ENCODE measurements at places on chromosomes 7 and 10. TPM values are rescaled to one million over a fixed set of nuclear protein-coding genes. Genes with fewer than 3 reads are reported as not detected.
A peak's percentile ranks its signal among the peaks of the same experiment; 100 is the strongest.

The CXCL12 gene
- 0.63 TPM for total RNA-seq

The PTPN20 gene
- total RNA-seq = 1.5 TPM

The HOXA4 gene
- total RNA-seq = 0.36 TPM

The SPACDR gene
- 3.2 TPM for total RNA-seq

The STARD3NL gene
- 12.7 TPM for total RNA-seq

The SDK1 gene
- total RNA-seq = 1.7 TPM

The FZD8 gene
- total RNA-seq = 1.6 TPM

The CALHM1 gene
- not detected for total RNA-seq

The PPP1R17 gene
- not detected for total RNA-seq

The RPEL1 gene
- total RNA-seq = not detected

The VWDE gene
- 4.1 TPM for total RNA-seq

The A1CF gene
- total RNA-seq = not detected

The BEND7 gene
- total RNA-seq = not detected

The OR6B1 gene
- not detected for total RNA-seq

The ADCYAP1R1 gene
- not detected for total RNA-seq

The HKDC1 gene
- 5.2 TPM for total RNA-seq

The HGF gene
- not detected for total RNA-seq

The PLXDC2 gene
- total RNA-seq = 0.56 TPM

GRCh38 chr10:95360122-95360714 is 69.4 kb upstream of the PDLIM1 start:
- no peak for DNase-seq

DNA sequence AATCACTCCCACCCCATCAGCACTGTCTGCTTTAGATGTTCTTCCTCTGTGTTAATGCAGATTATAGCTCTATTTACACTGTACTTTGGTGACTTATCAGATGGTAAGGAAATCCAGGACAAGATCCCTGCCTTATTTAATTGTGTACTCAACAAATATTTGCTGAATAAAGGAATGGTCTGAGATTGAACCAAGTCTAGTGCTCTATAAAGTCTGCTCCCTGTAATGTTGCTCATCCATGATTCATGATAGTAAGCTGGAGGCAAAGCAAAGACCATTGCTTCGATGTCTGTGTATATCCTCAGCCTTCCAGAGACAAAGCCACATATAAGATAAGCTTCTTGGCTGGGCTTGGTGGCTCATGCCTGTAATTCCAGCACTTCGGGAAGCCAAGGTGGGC is 33.5 kb downstream of the PLCE1 start:
- DNase-seq = no peak

GRCh38 chr7:85424298-85424697 is 237.4 kb upstream of the SEMA3D start:
- DNase-seq = no peak

DNA sequence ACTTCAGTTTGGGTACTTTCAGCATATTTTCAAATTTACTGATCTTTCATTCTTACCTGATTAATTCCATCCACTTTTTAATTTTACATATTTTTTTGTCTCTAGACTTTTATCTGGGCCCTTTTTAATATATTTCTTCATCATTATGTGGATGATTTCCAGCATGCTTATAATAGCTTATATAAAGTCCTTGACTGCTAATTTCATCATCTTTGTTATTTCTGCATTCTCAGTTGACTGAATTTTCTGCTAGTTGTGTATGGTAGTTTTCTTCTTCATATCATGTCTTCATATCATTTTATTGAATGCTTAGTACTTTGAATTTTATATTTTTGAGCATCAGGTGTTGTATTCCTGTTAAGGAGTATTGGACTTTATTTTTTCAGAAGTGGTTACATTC is 39.6 kb downstream of the STAM start:
- no peak for DNase-seq

- DNase-seq = no peak
Observed at GRCh38 chr10:103899312-103899711, 18.7 kb downstream of the STN1 start.

DNA sequence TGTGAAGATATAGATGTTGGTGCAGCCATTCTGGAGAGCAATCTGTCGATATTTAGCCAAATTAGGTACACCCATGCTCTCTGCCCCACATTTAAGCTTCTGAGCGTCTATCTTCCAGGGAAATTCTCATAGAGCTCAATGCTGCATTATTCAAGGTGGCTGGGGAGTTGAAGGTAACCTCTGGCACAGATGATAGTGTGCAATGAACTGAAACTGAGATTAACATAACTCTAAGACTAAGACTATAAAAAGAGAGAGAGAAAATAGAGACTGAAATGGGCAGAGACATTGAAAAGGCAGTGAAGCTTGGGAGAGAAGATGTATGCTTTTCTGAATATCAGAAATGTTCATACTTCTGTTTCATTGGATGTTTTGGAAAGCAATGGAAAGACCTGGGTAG is 1197.0 kb upstream of the AUTS2 start:
- no peak for DNase-seq

- DNase-seq = no peak
Observed at GRCh38 chr7:134866617-134867016, 87.2 kb downstream of the CALD1 start.

DNA sequence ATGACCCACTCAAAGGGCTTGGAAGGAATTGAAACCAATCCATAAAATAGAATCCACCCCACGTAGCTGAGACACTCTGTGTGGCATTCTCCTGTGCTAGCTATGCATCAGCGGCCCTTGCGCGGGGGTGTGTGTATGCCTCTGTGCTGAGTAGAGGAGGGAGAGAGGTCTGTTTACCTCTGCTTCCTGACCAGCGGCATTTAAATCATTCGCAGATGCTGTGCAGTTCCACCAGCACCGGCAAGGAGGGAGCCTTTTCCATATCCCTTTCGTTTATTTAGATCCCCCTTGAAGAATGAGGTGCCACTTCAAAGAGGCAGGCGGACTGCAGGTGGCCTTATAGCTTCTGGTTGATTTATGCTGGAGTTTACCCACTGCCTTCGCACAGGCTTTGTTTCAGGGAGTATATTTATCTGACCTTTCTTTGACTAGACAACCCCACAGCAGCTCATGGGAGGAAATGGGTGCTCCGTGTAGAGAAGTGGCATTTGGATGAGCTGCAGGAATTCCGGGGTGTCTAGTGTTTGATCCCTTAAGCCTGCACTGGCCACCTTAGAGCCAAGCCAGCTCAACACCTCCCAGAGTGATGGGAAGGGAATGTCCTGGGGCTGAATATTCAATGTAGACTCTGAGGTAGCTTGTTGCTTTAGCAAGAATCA is 11.4 kb downstream of the C10orf53 start:
- DNase-seq = no peak

- DNase-seq = no peak
Observed at GRCh38 chr7:17176371-17177032, 122.0 kb upstream of the AHR start.

- DNase-seq = no peak
Observed at GRCh38 chr7:47447621-47448349, 134.1 kb downstream of the TNS3 start.

DNA sequence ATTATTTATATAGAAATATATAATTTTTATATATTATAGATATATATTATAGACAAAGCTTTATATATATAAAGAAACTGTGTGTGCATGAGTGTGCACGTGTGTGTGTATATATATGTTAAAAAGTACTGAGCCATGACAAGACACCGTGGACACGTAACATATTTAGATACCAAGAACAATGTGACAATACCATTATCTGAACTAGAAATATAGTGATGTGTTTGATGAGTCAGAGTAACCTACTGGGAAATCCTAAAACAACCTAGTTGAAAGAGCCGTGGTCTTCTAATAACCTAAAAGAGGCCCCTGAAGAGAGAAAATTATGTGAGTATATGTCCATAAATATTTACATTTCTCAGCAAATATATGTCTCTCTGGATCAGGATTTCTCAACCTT is 50.7 kb upstream of the ITGB8 start:
- DNase-seq = no peak

GRCh38 chr7:93977211-93977950 is 26.8 kb downstream of the BET1 start:
- DNase-seq = no peak

- no peak for DNase-seq
Observed at GRCh38 chr7:47635091-47636080, 53.5 kb upstream of the TNS3 start.

- no peak for DNase-seq
Observed at GRCh38 chr7:94223375-94224084, 171.2 kb upstream of the COL1A2 start.

DNA sequence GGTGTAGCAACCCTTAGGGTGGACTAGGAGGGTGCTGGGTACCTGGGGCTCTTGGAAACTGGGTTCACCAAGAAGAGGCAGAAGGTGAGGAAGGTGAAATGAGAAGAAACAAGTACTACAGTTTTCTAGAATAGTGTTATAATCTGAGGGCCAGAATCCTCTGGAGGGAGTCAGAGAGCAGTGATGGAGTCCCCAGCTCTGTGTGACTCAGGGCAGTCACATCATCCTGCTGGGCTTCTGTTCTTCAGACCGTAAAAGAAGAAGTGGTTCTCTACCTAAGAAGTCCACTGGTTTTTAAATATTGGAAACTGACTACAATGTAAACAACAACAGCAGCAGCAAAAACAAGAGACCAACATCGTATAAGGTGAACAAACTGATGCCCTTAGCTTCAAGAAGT is 197.3 kb downstream of the PRPF18 start:
- DNase-seq = no peak

GRCh38 chr7:39908141-39908540 is 41.9 kb upstream of the CDK13 start:
- no peak for DNase-seq

DNA sequence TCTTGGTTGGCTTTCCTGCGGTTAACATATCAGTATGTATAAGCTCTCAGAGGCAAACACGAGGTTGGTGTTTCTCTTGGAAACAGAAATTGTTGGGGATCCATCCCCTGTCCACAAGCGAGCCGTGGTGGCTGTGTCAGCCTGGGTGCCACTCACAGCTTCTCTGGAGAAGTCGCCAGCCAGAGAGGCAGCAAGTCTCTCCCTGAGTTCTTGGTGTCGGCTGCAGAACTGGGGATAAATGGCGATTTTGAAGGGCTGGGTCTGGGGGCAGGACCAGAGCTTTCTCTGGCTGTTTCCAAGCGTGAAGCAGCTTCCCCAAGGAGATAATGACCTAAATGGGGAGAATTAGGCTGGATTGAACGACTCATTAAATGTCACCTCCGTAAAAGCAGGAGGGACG is 335.3 kb downstream of the GLRX3 start:
- DNase-seq = no peak

DNA sequence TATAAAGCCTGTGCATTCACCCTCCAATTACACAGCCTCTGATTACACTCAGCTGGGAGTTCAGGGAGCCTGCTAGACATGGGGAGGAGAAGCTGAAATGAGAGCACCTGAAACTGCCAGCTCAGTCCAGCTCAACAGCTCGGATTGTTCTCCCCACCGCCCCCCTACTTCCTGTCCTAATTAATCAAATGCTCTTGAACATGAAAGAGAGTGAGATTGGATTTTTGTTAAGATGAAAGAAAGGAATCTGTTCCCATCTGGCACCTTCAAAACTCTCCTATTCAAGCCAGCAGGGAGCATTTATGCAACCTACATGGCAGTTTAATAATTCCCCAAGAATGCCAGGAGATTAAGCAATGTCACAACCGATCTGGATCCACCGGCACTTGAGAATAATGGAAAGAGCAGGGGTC is 98.0 kb downstream of the NPSR1 start:
- DNase-seq = no peak

- DNase-seq = no peak
Observed at GRCh38 chr7:158774952-158775351, 54.4 kb downstream of the ESYT2 start.

- DNase-seq = no peak
Observed at GRCh38 chr10:53843736-53844362, 957.2 kb downstream of the PCDH15 start.

DNA sequence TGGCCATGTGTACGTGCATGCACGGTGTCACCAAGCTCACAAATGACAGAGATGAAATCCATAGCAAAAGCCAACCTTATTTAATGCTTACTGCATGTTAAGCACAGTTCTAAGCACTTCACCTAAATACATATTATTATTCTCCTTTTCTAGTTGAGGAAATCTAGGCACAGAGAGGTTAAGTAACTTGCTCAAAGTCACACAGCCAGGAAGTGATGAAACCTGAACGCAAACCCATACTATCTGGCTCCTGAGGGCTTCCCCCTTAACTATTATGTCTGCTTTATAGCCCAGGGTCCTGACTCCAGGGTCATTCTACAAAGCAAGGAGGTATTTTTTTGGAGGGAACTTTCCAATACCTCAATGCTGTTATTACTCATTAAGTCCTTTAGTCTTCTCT is 61.7 kb downstream of the GAD2 start:
- no peak for DNase-seq

- DNase-seq = peak; percentile 18
Observed at GRCh38 chr7:88169717-88170320, 50.0 kb downstream of the SRI start.

DNA sequence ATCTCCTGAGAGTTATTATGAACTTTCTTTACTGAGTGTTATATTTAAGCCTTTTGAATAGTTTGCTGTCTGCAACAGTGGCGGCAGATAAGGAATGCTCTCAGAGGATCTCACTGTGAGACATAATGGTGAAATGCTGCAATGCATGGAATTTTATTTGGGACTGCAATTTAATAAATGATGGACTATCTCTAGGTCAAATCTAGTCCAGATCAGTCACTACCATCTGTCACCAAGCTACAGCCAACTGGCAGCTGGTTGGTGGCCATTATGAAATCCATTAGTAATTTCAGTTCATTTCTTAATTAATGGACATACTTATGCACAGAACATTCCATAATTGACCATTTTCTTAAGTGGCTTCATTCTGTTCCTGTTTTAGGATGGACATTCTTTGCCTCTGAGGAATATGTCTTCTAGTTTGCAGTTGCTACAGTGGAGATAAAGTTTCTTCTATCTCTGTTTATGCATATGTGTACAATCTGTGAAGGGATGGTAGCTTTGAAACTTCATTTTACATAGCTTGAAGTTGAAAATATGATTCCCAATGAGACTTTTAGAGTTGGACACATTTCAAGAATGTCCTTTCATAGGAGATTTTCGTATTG is 586.6 kb downstream of the SUGCT start:
- DNase-seq = no peak

GRCh38 chr7:150479023-150479716 is 28.7 kb downstream of the GIMAP8 start:
- DNase-seq = peak; percentile 50

DNA sequence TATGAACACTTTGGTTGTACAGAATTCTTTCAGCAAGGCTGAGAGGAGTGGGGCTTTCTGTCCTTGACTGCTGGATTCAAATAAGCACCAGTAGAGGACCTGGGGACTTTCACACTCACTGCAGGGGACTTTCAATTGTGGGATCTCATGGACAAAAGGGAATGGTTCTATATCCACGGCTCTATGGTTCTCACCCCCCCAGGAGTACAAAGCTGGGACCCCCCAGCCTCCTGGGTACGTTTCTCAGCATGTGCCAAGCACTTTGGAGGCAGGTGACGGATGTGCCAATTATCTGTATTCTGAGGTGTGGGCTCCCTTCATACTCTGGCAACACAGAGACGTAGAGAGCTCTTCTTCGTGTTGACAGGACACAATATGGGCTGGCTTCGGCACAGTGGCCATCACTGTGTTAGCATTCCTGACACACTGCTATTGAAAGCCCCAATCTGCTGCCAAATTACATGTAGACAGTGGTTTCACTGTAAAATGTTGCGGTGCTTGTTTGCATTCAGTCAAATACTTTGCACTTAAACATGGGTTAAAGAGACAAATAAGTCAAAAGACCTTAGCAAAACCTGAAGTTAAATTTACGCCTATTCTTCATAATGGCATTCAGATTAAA is 92.7 kb upstream of the SAMD8 start:
- DNase-seq = no peak

GRCh38 chr7:95204618-95205017 is 119.7 kb downstream of the PON1 start:
- DNase-seq = no peak
